CD4-positive, alpha-beta T cell treated with Interleukin-17A for 4 hours (primary cell): ENCODE measurements at places on chromosomes 1 and 21.

GRCh38 chr1:57157818-57158603 lies 192.2 kb upstream of the C8B start:
- DNase-seq = no peak

DNA sequence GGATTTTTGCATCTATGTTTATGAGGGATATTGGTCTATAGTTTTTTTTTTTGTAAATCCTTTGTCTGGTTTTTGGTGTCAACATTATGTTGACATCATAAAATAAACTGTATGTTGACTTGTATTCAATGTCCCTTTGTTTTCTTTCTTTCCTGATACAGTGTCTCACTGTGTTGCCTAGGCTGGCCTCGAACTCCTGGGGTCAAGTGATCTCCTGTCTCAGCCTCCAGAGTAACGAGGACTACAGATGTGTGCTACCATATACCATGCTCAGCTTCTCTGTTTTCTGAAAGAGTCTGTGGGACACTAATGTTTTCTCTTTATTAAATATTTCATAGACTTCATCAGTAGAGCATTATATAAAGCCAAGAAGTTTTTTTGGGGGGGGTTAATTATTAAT lies 18.3 kb downstream of the MAN1C1 start:
- DNase-seq = no peak

DNA sequence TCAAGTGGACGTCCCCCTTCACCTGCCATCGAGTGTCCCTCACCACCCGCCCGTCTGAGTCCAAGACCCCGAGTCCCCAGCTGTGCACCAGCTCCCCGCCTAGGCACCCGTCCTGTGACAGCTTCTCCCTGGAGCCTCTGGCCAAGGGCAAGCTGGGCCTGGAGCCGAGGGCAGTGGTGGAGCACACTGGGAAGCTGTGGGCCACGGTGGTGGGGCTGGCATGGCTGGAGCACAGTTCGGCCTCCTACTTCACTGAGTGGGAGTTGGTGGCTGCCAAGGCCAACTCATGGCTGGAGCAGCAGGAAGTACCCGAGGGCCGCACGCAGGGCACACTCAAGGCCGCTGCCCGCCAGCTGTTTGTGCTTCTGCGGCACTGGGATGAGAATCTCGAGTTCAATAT lies 63.2 kb downstream of the VWA5B1 start:
- DNase-seq = no peak

- DNase-seq = peak; percentile 44
These were observed 808 bp downstream of the MAP3K21 start for GRCh38 chr1:233328142-233328921.

DNA sequence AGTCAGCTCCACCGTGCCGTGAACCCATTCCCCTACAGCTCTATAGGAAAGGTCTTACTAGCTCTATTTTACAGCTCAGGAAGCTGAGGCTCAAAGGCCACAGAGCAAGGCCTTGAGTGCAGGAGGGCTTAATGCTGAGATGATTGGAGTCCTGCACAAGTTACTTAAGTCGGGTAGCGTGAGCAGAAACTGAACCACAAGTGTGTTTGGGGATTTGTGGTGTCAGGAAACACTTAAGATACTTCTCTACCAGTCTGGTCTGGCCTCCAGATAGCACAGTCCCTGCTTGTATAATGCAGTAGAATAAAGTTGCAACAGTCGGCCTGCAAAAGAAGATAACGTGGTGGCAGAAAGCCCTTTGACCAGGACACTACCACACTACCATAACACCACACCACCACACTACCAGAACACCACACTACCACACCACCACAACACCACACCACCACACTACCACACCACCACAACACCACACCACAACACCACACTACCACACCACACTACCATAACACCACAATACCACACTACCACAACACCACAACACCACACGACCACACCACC lies 118.1 kb downstream of the SPSB1 start:
- DNase-seq = no peak

- DNase-seq = peak; percentile 73
These were observed 49.4 kb upstream of the PARP1 start for GRCh38 chr1:226457307-226457712.

GRCh38 chr1:26833432-26834405 lies 7.2 kb downstream of the ZDHHC18 start:
- DNase-seq = peak; percentile 90

DNA sequence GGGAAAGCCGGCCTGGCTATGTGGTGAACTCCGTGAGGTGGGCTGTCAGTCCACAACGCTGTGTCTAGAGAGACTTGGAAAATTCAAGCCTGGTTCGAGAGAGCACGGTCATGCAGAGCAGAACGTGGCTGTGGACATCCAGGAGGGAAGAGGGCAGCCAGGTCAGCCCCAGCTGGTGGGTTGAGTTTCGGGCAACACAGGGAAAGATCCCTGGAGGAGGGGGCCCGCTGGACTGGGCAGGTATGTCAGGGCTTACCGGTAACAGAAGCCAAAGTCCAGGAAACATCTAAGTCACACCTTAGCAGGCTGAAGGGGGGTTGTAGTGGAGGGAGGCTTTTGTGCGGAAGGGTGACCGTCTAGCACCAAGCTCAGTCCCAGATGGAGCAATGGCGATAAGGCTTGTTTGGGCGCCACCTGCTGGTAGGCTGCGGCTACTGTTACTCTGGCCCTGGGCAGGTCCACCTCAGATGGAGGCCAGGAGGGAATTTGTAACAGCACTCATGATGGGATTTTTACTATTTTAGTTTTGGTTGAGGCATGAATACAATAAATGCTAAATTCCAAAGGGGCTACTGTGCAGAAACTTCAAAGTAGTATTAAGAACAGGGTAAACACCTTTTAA lies 143.3 kb upstream of the ZNF644 start:
- peak; percentile 70 for DNase-seq

- no peak for DNase-seq
These were observed 213.1 kb upstream of the CAMK1G start for GRCh38 chr1:209370241-209370995.

- no peak for DNase-seq
These were observed 49.8 kb downstream of the KCNJ15 start for GRCh38 chr21:38306433-38307141.

DNA sequence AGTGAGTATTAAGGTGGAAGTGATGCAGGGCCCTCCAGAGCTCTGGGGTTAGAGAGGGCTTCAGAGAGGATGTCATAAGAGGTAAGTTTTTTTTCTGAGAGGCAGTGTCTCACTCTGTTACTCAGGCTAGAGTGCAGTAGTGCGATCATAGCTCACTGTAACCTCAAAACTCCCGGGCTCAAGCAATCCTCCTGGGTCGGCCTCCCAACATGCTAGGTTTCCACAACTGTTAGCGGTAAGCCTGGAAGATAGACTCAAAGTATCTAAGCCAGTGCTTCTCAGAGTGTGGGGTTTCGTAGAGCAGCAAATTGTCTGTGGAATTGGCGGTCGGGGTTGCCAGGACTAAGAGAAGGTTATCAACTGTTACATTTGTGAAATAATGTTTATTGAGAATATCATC lies 18.6 kb upstream of the IGSF3 start:
- DNase-seq = no peak
